Stimulated activated CD4-positive, alpha-beta T cell treated with anti-CD3 and anti-CD28 coated beads, Interleukin-4, amount 100 ng/mL, for 1 hour (primary cell): ENCODE measurements at places on chromosomes 12 and 14.

DNA sequence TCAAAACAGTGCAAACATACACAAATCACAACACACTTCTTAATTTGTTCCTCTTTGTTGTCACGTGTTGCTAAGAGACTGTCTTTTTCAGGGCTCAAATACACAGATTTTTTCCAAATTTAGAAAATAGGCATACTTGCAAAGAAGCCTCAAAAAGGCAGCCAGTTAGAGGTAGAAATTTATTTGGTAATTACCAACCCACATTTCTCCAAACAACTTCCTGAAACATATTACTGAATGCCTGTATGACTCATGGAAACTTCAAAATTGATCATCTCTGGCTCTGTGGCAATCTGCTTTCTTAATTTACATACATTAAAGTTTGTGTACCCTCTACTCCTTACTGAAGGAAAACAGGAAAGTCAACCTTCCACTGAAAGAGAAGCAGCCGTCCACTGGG lies 36.4 kb downstream of the PPM1H start:
- no peak for DNase-seq

- DNase-seq: no peak
These were observed 109.1 kb downstream of the DYRK2 start for GRCh38 chr12:67757651-67758050.

GRCh38 chr14:99387880-99388279 lies 92.8 kb downstream of the SETD3 start:
- no peak for DNase-seq

GRCh38 chr12:111192647-111193046 lies 176.2 kb downstream of the PHETA1 start:
- no peak for DNase-seq

GRCh38 chr12:9617124-9617523 lies 9.4 kb upstream of the KLRB1 start:
- DNase-seq: no peak

DNA sequence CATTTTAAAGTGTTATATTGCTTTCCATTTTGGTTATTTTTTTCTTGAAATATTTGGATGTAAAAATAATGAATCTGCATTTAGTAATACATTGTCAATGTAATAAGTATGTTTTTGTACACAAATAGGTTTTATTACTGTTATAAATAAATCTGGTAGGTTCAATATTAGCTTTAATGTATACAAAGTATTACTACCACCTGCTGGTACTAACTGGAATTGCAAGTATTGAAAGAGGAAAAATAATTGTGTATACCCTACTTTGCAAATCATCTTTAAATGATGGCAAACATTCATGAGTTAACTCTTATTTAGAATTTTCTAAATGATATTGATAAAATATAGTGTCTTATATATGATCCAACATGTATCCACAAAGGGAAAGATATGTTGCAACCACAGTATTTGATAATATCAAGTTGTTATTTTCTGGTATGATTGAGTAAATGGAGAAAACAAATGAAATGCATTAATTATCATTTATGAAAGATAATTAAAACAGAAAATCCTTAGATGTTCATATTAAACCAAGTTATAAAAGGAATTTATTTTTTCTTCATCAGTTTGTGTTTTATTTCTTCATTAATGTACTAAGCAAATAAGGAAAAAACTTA lies 3.2 kb downstream of the OR4K2 start:
- DNase-seq: no peak

- no peak for DNase-seq
These were observed 24.0 kb downstream of the ITGA7 start for GRCh38 chr12:55683676-55684075.

DNA sequence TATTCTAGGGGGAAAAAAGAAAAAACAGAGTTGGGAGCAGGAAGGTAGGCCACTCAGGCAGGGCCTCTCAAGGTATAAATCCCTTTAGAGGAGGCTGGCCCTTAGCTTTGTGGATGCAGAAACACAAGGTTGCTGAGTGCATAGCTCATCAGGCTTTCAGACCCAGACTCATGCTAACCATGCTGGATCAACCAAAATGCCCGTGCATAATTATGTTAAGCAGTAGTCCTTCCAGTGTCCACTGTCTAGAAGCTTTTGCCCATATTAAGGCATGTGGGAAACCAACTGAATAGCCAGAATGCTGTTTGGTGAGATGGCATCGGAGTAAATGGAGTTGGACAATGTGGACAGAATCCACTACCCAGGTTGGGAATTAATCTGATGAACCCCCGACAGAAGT lies 18.9 kb downstream of the ARG2 start:
- DNase-seq: no peak

GRCh38 chr12:47781479-47782371 lies 8.7 kb downstream of the SLC48A1 start:
- no peak for DNase-seq

DNA sequence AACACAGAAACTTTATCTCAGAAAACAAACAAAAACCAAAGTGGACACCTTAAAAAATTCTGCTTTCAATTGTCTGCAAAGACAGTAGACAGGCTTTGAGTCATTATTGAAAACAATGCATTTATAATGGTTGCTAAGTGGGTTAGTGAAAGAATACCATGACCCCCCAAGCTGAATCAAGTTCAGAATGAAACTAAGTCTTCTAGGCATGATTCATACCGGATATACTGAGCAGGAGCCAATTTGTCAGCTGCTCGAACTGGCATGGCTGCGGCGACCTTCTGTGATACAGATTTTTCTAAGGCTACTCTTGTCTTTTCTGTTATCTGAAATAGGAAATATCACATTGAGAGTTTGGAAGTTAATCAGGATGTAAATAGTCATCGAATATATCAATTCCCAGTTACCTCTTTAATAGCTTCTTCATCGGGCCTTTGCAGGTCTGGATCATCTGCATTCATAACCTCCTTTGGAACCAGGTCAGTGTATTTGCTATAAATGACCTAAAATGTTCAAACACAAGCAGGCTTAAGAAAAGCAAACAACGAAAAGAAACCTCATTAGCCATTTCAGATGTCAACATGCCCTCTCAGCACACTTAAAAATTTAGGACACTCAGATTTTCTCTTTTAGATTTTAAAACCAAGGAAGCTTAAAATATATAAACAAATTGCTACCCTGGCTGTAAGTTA lies 22.3 kb downstream of the SNW1 start:
- DNase-seq: no peak

DNA sequence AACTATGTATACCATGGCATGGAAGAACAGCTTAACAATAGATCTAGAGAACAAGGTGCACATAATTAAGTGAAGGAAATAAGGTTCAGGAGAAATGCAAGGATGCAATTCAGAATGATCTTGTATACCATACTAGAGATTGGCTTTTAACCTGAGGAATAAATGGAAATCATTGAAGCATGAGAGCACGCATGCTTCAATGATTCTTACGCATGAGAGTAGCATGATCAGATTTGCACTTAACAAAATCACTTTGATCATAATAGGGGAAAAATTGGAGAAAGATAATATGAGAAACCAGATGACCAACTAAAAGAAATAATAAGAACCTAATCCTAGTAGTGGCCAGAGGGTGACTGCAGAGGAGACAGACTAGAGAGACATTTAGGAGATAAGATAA lies 133.3 kb upstream of the FSCB start:
- DNase-seq: no peak

DNA sequence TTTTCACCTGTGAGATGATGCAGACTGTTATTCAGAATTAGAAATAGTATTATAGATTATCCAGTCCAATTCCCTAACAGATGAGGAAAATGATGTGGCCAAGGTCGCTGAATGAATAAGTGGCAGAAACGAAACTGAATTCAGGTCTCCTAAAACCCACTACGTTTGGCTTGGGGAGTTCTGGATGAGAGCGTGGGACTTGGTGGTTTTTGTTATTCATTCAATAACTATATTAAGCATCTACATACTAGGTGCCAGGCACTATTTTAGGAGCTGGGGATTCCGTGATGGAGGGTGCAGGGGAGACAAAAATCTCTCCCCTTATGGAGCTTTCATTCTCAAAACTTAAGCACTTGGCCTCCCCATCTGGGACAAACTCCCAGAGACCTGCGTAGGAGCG lies 813 bp upstream of the CCDC184 start:
- DNase-seq: no peak

- no peak for DNase-seq
These were observed 204.4 kb downstream of the FOXN3 start for GRCh38 chr14:89212386-89213235.

DNA sequence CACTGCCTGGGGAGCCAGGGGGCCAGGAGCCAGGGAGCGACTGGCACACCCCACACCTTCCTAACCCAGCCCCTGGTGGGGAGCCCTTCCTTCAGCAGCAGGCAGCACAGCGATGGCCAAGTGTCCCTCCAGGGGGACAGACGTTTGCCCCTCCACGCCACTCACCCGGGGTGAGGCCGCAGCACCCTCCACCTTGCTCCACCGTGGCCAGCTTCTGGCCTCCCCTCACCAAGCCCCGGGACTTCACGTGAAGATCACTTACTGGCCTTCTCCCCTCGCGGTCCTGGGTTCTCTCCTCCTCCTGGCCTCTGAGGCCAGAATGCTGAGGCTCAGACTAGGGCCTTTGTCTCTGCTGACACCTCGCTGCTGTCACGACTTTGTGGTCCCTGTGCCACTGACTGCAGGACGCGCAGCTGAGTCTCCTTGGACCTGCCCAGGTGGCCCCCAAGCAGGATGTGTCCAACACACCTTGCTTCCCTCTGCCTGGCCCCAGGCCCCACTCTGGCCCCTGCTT lies 3.5 kb upstream of the ASPG start:
- no peak for DNase-seq

- no peak for DNase-seq
These were observed 14.9 kb upstream of the NFKBIA start for GRCh38 chr14:35419429-35419841.

- DNase-seq: no peak
These were observed 45.8 kb downstream of the NEUROD4 start for GRCh38 chr12:55065535-55065934.

DNA sequence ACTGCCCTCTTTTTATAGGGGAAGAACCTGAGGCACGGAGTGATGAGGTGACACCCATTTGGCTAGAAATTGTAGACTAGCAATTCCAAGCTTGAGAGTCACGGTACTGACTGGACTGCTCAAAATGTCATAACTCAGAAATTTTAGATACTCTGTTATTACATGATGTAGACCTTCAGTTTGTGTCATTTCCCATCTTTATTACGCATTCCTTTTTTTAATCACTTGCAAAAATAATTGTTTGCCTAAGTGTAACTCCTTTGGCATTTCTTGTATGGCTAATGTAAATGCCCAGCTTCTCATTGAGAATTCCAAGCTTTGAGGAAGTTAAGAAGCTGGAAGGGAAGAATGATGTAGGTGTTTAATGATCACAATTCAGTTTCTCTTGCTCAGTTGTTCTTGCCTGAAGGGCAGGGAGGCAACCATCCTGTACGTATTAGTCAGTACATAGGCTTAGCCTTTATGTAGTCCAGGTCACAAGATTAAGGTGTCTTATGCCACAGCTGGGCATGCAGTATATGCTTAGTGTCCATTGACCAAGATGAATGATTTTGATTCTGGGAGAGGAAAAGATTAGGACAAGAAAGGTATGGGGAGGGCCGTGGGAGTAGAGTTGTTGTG lies 68.2 kb upstream of the EVL start:
- no peak for DNase-seq

DNA sequence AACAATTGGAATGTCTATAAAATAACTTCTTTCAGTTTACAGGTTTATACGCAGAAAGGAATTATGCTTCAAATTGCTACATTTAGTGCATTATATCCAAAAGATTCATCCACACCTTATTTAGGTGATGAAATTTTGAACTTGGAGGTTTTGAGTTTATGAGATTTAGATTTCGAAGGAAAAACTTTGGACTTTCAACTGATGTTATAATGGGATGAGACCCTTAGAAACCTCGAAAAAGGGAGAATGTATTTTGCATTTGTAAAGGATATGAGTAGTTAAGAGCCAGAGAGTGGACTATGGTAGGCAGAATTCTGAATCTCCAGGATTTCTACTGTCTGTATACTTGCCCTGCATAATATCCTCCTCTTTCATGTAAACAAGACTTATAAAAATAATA lies 851.6 kb upstream of the MGAT4C start:
- DNase-seq: no peak

- DNase-seq: no peak
These were observed 22.3 kb upstream of the TC2N start for GRCh38 chr14:91889477-91890211.

DNA sequence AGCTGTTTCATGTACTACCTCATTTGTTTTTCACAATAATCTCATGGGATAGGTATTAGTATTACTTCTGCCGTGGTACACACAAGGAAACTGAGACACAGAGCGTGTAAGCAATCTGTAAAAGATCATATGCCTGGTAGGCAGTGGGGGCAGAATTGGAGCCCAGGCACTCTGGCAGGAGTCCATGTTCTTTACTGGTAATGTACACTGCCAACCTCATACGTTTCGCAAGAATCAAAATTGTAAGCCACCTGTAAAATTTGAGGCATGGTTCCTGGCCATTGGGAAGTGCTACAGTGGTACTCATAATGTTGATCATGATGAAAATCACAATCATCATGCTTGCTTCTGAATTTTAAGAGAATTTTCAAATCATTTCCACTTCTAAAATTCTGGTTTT lies 40.7 kb downstream of the TMTC1 start:
- DNase-seq: no peak

DNA sequence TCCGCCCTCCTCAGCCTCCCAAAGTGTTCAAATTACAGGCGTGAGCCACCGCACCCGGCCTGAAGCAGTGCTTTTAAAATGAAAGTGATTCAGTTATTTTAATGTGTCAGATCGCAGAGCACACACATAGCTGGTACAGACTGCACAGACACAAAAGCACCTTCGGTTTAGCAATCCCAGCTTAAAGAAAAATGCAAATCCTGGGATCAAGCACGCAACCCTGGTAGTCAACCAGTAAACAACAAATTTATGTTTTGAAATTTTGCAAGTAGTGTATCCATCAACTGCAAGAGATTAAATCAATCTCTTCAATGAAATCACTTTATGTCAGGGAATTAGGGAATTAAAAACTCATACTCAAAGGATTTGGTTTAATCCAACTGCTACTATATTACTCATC lies 28.4 kb downstream of the SLC38A1 start:
- no peak for DNase-seq

GRCh38 chr12:50842637-50843493 lies at the start of gene TMPRSS12:
TMPRSS12 (plus strand) TSS chr12:50842926; CDS start chr12:50842965, 39 bp downstream.
- DNase-seq: no peak

- no peak for DNase-seq
These were observed 50.8 kb upstream of the POC1B start for GRCh38 chr12:89576572-89577220.

- DNase-seq: no peak
These were observed 159.7 kb downstream of the TTLL5 start for GRCh38 chr14:75820761-75821160.

GRCh38 chr12:30692470-30692869 lies 3.2 kb downstream of the IPO8 start:
- no peak for DNase-seq
